ENCODE measurements at places on chromosomes 4 and X.

DNA sequence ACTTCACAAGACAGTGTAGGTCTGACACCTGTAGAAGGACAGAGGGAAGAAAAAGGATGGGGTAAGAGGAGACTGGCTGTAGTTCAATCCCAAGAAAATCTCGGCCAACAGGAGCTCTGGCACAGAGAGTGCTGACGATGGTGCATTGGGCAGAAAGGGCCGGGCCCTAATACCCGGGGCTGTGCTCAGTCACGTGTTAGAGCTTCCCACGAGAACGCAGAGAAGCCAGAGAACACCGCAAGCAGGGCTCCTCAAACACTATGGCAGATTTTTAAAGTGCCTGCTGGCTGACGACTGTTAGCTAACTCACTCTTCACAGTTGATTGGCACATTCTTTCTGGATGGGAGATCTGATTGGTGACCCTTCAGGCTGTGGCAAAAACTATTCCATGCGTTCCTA is 35.5 kb downstream of the EREG start:
- no peak for DNase-seq

- peak; percentile 17 for DNase-seq
Measured at GRCh38 chrX:38657562-38657961, 96.2 kb downstream of the TSPAN7 start.

GRCh38 chrX:861340-861890 is 230.8 kb downstream of the SHOX start:
- no peak for DNase-seq

GRCh38 chrX:10471418-10471817 is 149.0 kb downstream of the MID1 start:
- DNase-seq, result no peak

GRCh38 chrX:38313190-38313589 is 14.1 kb downstream of the RPGR start:
- no peak for DNase-seq

- no peak for DNase-seq
Measured at GRCh38 chr4:8739820-8740665, 131.6 kb downstream of the HMX1 start.

GRCh38 chr4:75308049-75308448 is 206.2 kb downstream of the RCHY1 start:
- no peak for DNase-seq

DNA sequence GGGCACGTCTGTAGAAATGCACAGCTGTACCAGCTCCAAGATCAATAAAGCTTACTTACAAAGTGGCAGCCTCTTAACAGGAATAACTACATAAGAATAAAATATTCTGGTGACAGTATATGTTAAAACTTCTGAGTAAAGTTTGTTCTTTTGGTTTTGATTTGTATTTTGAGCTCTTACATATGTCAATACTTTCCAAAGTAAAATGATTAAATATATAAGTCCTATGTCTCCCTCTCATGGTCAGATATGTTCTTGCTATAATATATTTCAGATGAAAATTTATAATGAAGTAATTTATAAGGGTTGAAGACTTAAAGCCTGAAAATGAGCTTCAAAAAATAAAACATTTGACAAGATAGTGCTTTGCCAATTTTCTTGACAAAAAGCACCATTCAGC is 254.4 kb downstream of the NPFFR2 start:
- DNase-seq, result no peak

DNA sequence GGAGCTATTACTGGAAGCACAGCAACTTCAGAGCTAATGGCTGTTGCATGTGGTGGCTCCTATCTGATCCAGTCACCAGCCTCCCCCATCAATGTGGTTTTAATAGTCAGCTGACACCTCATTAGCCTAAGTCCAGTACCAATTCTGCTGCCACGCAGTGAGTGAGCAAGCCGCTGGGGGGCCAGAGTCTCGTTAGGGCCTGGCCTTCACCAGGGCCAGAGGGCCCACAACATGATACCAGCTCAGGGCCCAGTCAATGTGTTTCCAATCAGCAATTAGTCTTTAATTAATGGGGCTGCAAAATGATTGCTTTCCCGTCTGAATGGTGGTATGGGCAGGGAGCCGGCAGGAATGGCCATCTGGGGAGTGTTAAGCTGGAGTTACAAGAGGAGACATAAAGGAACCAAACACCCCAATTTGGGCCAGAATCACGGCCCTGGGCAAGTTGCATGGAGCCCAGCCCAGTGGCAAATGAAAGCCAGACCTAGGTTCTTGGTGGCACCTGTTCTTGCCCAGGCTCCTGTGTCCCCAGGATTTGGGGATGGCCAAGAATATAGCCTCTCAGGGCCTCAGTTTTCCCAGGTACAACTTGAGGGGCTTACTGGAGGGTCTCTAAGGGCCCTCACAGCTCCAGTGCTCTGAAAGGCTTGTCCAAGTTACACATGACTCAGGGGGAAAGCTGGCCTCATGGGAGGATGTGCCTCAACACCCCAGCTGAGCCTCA is 119.2 kb downstream of the EFNB1 start:
- no peak for DNase-seq

- no peak for DNase-seq
Measured at GRCh38 chr4:186699881-186700397, 23.7 kb downstream of the FAT1 start.

DNA sequence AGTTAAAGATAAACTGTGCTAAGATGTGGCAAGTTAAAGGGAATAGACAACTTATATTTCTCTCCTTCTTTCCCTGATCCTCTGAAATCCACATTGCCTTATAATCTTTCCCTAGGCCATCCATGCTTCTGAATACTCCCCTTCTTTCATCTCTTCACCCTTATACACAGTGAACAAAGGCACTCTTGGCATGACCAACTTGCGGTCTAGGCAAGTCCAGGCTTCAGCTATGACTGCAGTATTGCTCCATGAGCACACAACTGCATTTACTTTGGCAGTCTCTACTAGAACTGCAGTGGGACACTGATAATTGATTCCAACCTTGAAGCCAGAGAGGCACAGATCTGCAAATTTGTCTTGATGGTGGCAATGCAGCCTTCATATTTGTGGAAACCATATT is 24.2 kb upstream of the UBA6 start:
- no peak for DNase-seq

GRCh38 chr4:6987588-6987961 is 55.6 kb upstream of the TADA2B start:
- DNase-seq, result no peak

DNA sequence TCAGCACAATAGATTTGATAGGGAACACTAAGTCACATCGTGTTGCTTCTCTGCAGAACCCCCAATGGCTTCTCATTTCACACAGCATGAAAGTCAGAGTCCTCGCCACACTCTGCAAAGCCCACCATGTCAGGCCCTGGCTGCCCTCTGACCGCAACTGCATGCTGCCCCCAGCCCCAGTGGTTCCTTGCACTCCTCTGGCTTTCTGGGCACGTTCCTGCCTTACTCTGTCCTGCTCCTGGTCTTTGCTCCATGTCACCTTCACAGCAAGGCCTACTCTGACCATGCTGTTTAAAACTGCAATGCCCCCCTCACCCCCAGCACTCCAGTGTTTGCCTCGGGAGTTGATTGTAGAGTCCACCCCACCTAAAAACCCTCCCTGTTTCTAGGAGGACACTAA is 78.1 kb downstream of the EVC start:
- no peak for DNase-seq

DNA sequence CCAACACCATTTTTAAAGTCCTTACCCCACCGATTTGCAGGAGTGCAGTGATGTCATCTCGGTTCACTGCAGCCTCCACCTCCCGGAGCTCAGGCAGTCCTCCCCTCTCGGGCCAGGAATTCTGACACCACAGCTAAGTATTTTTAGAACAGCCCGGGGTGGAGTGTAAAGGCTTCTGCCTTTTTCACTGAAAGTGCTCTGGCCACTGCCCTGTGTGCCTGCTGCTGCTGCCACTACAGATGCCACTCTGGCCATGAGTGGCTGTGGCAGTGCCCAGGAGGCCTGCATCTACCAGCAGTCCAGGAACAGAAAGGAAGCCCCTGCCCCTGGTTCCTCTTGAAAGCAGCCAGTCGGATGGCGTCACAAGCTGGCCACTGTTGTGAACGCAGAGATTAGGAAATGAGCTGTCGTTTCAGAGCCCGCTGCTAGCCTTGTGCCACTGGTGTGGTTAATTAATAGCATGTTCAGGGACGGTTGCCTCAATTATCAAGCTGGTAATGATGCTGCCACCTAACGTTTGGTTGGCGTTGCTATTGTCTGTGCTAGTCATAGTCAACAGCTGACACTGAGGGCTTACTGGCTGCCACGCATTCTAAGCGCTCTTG is 23.6 kb upstream of the TBC1D14 start:
- peak; percentile 84 for DNase-seq

DNA sequence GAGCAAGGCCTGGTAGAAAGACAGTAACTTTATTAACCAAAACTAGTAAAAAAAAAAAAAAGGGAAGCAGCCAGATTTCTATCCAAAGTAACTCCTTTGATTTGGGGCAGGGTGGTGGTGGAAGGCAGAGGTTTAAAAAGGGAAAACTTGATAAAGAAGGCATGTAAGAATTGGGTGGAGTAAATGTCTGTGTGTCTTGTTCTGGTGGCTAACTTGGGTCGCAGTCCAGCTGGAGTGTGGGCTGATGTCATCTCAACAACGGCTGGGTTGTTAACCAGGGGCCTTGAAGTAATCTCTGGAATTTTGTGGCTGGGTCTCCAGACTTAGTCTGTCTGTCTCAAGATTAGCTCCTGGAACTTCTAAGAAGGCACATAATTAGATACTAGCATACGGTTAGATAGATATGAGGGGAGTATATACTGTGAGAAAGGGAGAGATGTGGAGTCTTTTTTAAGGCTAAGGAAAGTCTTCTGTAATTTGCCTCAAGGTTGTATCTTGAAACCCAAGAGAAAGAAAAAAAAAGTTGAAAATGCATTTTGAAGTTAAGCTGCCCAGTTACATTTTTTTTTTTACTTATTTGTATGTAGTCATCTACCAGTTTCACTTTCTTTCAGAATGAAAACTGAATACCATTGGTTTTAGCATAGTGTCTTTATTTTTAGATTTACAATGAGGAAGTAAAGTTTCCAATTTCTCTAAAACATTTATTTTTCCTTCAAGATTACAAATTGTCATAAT is 48.3 kb downstream of the MTHFD2L start:
- no peak for DNase-seq

- no peak for DNase-seq
Measured at GRCh38 chrX:71895607-71896006, 15.0 kb upstream of the NHSL2 start.

DNA sequence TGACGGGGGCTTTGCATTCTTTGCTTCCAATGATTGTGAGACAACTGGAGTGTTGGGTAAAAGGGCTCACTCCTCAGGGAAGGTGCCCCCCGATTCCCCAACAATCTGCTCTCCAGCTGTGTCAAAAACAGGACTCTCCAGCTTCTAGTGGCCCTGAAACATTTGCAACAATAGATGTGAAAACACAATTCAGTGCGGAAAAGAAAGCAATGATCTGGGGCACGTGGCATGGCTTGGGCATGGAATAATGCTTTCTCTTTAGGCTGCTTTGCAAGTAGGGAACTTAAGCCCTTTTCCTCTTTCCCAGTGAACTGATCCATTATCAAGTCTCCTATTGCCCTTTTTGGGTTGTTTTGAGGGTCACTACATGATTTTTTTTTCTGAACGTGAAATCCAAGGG is 239.9 kb downstream of the C4orf33 start:
- no peak for DNase-seq

- DNase-seq, result no peak
Measured at GRCh38 chr4:80180743-80181142, 16.6 kb upstream of the PRDM8 start.

GRCh38 chr4:158812543-158812942 is 43.7 kb downstream of the FNIP2 start:
- no peak for DNase-seq
